GM04504 (cell line): ENCODE measurements at places on chromosomes 3 and 15.

DNA sequence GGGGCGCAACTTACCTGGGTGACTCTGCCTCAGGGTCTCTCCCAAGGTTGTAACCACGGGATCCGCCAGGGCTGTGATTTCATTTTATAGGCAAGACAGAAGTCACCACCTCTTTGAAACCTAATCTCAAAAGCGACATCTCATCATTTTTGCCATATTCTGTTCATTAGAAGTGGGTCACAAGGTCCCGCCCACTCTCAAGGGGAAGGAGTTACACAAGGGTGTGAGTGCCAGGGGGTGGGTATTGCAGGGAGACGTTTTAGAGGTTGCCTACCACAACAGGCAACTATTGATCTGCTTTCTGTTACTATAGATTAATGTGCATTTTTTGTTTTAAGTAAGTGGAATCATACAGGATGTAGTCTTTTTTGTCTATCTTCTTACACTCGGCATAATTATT is 56.6 kb upstream of the ADPGK start:
- DNase-seq = no peak

GRCh38 chr3:162338514-162338913 is 841.9 kb downstream of the OTOL1 start:
- no peak for DNase-seq

- DNase-seq = no peak
Measured at GRCh38 chr15:91874992-91875660, 21.6 kb downstream of the SLCO3A1 start.

DNA sequence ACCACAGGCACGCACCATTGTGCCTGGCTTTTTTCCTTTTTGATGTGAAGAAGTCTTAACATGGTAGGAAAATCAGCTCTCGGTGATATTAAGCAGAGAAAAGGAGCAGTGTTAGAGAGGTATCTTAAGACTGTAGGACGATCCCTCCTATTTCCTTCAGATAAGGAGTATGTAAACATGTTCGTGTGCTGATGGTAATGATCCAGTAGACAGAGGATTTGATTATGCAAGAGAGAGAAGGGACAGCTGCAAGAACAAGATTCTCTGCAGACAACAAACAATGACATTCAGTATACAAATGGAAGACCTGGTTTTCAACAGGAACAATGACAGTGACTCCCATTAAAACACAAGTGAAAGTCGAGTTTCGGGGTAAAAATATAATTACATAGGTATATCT is 95.1 kb upstream of the MELTF start:
- DNase-seq = no peak

DNA sequence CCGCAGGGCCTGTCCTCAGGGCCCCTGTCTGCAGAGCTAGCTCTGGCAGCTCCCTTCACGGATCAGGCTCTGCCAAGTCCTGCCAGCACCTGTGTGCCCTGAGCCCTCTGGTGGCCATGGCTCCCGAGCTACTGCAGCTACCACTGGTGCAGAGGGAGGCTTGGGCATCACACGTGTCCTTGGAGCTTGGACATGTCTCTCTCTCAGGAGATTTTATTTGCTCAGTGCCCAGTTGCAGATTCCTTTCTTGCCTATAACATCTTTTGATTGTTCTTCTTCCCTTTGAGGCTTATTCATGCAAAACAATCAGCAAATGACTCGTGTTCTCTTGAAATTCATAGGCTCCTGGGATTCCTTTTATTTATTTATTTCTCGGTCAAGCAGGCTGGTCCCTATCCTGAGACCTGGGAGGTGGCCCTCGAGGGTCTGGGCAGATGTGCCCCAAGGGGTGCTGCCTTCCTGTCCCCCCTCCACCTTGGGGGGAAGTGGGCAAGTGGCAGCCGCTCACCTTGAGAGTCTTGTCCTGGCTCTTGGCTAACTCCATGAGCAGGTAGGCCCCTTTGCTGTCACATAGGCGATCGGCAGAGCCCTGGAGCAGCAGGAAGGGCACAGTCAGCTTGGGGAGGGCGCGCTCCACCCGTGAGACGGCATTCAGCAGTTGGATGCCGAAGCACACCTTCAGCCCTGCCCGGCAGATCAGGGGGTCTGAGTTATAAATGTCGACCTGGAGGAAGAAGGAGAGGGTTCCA is 21.9 kb downstream of the ABTB1 start:
- no peak for DNase-seq

DNA sequence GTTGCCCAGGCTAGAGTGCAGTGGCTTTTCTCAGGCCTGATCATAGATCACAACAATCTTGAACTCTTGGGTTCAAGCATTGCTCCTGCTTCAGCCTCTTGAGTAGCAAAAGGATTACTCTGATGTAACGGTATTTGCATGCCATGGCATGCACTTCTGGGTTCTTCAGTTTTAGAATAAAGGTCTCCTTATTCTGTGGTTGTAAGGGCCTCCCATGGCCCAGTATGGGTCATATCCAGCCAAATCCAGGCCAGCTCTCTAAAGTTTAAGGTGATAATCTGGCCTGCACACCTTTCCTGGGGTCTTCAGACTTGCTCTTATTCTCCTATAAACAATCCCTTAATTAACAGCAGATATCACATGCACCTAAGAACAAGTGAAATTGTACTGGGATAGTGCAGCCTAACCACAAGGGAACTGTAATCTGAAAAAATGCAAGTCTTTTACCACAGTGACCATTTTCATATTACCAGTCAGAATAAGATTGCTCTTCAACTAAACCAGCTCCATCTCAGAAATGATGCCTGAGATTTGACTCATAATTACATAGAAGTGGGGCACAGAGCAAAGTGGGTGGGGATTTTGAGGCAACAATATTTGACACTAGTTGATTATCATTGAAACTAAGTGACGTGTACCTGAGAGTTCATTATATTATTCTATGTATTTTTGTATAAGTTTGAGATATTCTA is 25.4 kb downstream of the COMMD2 start:
- no peak for DNase-seq
